ENCODE measurements at places on chromosomes 6 and 20.

DNA sequence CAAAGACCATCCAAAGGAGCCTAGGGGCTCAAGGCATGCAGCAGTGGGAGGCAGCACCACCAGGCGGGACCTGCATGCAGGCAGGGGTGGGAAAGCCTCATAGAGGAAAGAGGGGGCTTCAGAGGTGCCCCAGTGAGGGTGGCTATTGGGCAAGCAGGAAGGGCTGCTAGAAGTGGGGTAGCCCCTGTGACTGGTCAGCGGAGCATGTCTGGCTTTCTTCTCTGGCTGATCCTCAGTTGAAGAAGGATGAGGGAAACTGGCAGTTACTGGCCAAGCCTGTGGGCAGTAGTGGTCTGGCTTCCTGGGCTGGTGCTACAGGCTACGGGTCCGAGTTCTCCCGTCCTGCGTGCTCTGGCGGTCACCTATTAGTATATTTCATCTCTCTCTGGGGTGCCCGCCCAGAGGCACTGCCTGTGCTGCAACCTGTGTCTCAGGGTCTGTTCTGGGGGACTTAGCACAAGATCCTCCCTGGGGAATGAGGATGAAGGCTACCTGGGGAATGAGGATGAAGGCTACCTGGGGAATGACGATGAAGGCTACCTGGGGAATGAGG is 35.9 kb upstream of the CST7 start:
- no peak for DNase-seq

DNA sequence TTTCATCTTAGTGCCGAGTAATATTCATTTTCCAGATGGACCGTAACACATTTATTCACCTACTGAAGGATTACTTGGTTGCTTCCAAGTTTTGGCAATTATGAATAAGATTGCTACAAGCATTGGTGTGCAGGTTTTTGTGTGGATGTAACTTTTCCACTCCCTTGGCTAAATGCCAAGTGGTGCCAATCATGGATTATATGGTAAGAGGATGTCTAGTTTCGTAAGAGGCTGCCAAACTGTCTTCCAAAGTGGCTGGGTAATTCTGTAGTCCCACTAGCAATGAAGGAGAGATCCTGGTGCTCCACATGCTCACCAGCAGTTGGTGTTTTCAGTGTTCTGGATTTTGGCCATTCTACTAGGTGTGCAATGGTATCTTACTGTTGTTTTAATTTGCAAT is 117.1 kb downstream of the IRF4 start:
- no peak for DNase-seq

DNA sequence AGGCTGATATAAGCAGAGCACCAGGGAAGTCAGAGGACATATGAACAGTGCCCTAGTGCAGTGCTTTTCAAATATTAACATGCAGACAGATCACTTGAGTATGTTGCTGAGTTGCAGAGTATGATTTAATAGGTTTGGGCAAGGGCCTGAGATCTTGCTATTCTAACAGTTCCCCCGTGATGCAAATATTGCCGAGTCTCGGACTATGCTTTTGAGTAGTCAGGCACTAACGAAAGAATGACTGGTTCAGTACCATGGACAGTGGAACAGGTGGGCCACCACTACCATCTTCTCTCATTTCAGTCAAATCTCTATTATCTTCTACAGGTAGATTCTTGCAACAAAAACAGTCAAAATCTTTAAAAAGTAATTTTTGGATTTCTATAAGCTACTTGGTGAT is 3.7 kb upstream of the TMEM200A start:
- DNase-seq: no peak

DNA sequence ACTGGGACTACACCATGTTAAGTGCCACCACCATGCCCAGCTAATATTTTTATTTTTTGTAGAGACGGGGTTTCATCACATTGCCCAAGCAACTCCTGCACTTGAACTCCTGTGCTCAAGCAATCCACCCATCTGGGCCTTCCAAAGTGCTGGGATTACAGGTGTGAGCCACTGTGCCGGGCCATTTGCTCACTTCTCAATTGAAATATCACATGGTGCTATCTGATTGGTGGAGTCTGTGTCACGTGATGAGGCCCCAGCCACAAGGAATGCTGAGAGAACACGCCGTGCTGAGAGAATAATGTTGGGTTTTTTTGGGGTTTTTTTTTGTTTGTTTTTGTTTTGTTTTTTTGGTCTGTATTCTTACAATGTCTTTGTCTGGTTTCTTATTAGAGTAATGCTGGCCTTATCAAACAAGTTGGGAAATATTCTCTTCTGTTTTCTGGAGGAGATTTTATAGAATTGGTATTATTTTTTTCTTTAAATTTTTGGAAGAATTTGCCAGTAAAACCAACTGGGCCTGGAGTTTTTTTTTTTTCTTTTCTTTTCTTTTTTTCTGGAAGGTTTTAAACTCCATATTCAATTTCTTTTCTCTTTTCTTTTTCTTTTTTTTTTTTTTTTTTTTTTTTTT is 183.2 kb upstream of the KCNG1 start:
- DNase-seq: no peak

DNA sequence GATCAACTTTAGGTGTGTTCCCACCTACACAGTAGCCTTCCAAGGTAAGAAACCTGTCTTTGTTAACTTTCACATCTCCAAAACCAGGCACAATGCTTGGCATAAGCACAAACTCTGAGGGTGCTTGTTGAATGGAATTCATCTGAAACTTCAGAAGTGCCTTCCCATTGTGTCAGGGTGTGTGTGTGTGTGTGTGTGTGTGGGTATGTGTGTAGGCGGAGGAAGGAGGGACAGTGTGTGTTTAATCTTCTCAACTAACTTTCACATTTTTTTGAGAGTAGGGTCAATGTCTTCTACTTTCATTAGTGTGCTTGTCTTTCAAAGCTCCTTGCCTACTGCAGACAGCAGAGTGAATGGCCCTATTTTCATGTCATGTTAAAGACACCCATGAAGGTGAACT is 45.6 kb downstream of the PDE7B start:
- no peak for DNase-seq

GRCh38 chr6:79632580-79632979 is 1.5 kb downstream of the SH3BGRL2 start:
- no peak for DNase-seq

GRCh38 chr6:44035621-44036020 is 91.6 kb downstream of the MRPL14 start:
- DNase-seq: no peak

Data from stimulated activated CD8-positive, alpha-beta memory T cell treated with anti-CD3 and anti-CD28 coated beads, Interleukin-7, amount 100 ng/mL, for 4 hours (primary cell).